ENCODE measurements at places on chromosomes 13 and 19. TPM values are rescaled to one million over a fixed set of nuclear protein-coding genes. Genes with fewer than 3 reads are reported as not detected.

Gene ZNF57
- total RNA-seq, result 6.5 TPM

Gene ALDH16A1
- 32.7 TPM for total RNA-seq

Gene CLDN10
- not detected for total RNA-seq

Gene ZNF491
- 6.2 TPM for total RNA-seq

Gene KIR2DL4
- total RNA-seq, result not detected

Gene ZC3H4
- 10.9 TPM for total RNA-seq

Gene CEACAM7
- not detected for total RNA-seq

Gene AZU1
- total RNA-seq, result not detected

Gene NALCN
- 10.6 TPM for total RNA-seq

Gene CYP4F8
- total RNA-seq, result not detected

Gene CPT1C
- 17.0 TPM for total RNA-seq

Gene TMC4
- total RNA-seq, result 0.29 TPM

Gene MVB12A
- 41.3 TPM for total RNA-seq

Gene IGFL3
- not detected for total RNA-seq

Gene CBARP
- 2.9 TPM for total RNA-seq

Gene DCT
- total RNA-seq, result under 0.01 TPM

Gene SIGLEC9
- not detected for total RNA-seq

Gene KLF2
- total RNA-seq, result 16.6 TPM

Gene SEMA6B
- 0.29 TPM for total RNA-seq

Gene DYRK1B
- 19.5 TPM for total RNA-seq

Gene IRGC
- total RNA-seq, result not detected

Gene MUC16
- not detected for total RNA-seq

Gene SIX5
- 11.8 TPM for total RNA-seq

Gene KHSRP
- 89.9 TPM for total RNA-seq

Gene MCEMP1
- total RNA-seq, result not detected

Gene ZNF625
- 13.0 TPM for total RNA-seq

Gene BEST2
- total RNA-seq, result not detected

Gene ERICH6B
- total RNA-seq, result not detected

Gene CACNA1A
- total RNA-seq, result 2.1 TPM

Gene ETV2
- 0.36 TPM for total RNA-seq

Gene ZNF180
- total RNA-seq, result 5.0 TPM

Gene OR10H1
- total RNA-seq, result not detected

Gene ZNF560
- 0.29 TPM for total RNA-seq

Gene PCP2
- not detected for total RNA-seq

Gene SPIB
- total RNA-seq, result not detected

Gene EXOC3L2
- total RNA-seq, result not detected

Gene TMPRSS9
- total RNA-seq, result 1.1 TPM

Gene ZNF836
- 11.9 TPM for total RNA-seq

Gene SSC5D
- total RNA-seq, result 77.4 TPM

Gene TMEM238
- 0.29 TPM for total RNA-seq

Gene CEACAM19
- total RNA-seq, result 1.2 TPM

Gene LHB
- total RNA-seq, result not detected

Gene SDHAF1
- 21.0 TPM for total RNA-seq

Gene DNAJC3
- 58.6 TPM for total RNA-seq

Gene LILRA1
- total RNA-seq, result not detected

Gene SLC1A6
- total RNA-seq, result not detected

Gene CDC42EP5
- total RNA-seq, result 20.3 TPM

Gene MYO1F
- under 0.01 TPM for total RNA-seq

Gene LRG1
- not detected for total RNA-seq

Gene ACP7
- total RNA-seq, result not detected

Gene MADCAM1
- total RNA-seq, result 0.72 TPM

Gene ZNF723
- not detected for total RNA-seq

Gene SOX21
- total RNA-seq, result not detected

Gene RNF225
- not detected for total RNA-seq

Gene VSTM2B
- total RNA-seq, result not detected

All from osteoblast (primary cell).